Caudate nucleus (tissue), 63 donors: ENCODE measurements at places on chromosomes 6 and 20.

DNA sequence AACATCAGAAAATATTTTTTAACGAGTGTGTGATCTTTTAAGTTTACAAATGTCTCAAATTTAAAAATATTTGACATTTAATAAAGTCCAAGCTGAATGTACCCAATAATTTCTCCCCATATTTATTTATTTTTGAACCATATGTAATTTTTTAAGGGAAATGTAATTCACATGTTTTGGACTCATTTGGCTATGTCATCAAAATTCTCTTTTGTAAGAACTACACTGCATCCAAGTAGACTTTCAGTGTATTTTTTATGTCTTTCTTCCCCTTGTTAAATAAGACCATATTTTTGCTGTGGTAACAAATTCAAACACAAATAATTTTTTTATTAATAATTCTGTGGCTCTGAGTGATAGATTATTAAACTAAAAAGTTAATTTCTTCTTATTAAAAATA, 365.2 kb downstream of the CD109 start:
- no peak for DNase-seq

DNA sequence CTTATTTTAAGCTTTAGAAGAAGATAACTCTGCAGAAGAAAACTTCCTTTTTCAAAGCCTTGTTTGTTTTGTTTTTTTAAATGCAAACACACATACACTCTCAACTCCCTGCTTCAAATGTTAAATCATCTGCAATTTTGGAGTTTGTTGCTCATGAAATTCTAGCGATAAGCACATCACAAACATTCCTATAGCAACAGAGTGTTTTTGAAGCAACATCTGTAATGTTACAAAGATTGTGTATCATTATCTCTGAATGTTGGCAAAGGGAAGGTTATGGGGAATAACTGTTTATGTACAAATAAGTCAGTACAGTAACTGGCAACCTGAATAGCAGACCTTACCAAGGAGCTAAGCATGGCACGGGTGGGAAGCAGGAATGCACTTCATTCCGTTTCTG, 84.8 kb upstream of the MRPS10 start:
- no peak for DNase-seq

DNA sequence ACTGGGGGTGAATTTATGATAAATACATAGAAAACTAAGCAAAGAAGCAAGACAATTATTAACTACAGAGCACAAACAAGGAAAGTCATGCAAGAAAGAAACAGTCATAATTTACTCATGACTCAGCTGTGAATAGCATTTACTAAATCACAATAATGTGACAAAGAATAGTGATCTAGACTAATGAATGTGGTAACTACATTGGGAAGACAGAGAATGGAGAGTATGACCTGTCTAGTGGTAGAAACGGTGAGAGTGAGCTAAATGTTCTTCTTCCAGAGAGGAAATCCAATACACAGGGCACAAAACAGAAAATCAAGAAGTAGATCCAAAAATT, 153.5 kb upstream of the DST start:
- no peak for DNase-seq

- no peak for DNase-seq
Measured at GRCh38 chr6:97198046-97198565, 84.9 kb downstream of the MMS22L start.

DNA sequence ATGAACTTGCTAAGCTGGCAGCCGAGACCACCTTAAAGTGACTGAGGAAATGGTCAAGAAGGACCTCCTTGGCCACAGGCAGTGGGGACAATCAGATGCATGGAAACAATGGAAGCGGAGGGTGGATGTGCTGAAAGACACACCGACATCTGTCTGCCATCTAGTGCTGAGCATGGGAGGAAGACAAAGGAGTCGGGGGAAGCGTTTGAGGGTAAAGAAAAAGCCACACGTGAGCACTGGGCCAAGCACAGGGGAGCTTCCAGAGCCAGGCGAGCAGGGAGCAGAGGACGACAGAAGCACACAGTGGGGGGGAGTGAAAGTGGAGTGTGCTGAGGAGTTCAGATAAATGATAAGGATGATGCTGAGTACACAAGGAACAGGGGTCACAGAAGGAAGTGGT, 367.8 kb downstream of the ZFAND3 start:
- DNase-seq = no peak

DNA sequence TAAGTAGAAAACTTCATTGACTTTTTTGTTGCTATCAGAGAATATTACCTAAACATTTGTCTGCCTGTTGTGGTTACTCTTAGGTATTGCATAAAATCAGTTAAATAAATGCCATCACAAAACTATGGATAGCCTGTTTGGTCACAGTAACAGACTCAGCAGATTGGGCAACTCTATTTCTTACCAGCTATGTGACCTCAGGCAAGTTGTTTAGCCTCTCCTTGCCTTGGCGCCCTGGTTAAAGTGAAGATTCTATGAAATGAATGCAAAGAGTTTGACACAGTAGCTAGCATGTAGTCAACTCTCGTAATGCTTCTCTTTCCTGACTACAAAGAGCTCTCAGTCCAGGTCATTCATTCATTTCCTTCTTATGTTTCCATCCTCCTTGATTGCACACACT, 82.5 kb upstream of the ID4 start:
- no peak for DNase-seq

- DNase-seq = no peak
Measured at GRCh38 chr6:45256697-45257695, 71.1 kb upstream of the RUNX2 start.

DNA sequence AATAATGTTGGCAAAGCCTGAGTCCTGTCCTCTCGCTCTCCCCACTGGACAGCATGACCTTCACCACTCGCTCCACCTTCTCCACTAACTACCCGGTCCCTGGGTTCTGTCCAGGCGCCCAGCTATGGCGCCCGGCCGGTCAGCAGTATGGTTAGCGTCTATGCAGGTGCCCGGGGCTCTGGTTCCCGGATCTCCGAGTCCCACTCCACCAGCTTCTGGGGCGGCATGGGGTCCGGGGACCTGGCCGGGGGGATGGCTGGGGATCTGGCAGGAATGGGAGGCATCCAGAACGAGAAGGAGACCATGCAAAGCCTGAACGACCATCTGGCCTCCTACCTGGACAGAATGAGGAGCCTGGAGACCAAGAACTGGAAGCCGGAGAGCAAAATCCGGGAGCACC, 20.5 kb downstream of the RNF114 start:
- DNase-seq = no peak

- DNase-seq = no peak
Measured at GRCh38 chr6:141133836-141134235, 998.9 kb upstream of the GJE1 start.
